ENCODE measurements at places on chromosomes 13 and 19.
A peak's percentile ranks its signal among the peaks of the same experiment; 100 is the strongest.

DNA sequence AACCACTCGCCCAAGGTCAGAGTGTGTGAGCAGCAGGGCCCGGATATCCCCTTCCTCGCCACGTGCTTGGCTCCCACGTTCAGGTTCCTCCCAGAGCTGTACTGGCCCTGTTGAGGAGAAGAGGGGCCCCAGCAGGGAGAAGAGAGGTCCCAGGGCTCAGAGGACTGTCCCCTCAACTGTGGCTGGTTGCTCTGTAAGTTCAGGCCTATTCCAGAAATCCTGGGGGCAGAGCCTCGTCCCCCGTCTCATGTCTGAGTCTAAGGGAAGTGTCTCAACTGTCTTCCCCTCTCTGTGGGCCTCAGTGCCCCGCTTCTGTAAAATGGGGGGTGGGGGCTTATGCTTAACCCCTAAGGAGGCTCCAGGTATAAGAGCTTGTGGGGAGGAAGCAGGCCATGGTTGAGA, 3.9 kb downstream of the PPP5C start:
- peak; percentile 11 for DNase-seq

DNA sequence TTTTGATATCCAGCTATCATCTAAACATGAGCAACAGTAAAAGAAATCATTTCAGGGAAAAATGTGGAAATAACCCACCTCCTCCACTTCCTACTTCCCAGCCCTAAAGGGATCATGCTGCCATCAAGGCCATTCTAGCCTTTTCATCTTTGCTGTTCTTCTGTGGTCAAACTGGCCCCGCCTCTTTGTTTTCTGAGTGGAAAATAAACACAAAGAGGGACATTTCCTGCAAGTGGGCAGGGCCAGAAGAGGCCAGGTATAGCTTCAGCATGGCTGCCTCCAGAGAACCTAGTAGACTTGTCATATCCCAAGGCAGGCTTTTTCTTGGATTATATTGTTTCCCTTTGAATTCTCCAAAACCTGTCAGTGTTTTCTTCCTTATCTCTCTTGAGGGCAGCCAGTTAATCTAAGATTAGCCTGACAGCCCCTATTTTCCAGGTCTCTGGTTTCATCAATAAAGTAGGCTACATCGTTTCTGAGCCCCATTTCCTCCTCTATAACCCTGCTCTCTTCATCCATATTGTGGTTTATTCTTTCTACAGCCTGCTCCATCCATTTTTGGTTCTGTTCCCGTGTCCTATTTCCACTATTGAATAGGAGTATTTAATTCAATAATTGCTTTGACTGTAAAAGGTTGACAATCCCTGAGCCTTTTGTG, 117.6 kb downstream of the GPC6 start:
- DNase-seq, result no peak

GRCh38 chr19:803686-804418, 6.6 kb downstream of the PTBP1 start:
- DNase-seq, result no peak

GRCh38 chr13:80022146-80022545, 318.8 kb downstream of the SPRY2 start:
- DNase-seq, result no peak

GRCh38 chr13:98582947-98583346, 6.0 kb upstream of the STK24 start:
- DNase-seq, result no peak

GRCh38 chr13:35198613-35199200, 256.6 kb downstream of the NBEA start:
- DNase-seq, result no peak

DNA sequence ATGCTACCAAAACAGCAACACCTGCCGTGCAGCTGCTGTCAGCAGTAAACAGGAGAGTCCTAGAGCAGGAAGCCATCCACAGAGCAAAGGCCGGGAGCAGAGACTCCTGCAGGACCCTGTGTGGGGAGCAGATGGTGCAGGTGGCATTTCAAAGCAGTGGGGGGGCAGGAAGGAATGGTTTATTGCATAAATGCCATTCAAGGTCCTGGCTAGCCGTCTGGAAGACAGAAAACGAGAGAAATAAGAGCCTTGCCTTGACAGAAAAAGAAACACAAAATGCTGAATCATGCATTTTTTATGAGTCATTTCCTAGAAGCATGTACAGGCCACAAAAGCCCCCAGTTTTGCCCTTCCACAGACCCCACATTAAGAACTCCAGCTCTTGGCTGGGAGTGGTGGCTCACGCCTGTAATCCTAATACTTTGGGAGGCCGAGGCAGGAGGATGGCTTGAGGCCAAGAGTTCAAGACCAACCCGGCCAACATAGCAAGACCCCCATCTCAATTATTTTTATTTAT, 5.4 kb downstream of the RSPH6A start:
- DNase-seq, result no peak

DNA sequence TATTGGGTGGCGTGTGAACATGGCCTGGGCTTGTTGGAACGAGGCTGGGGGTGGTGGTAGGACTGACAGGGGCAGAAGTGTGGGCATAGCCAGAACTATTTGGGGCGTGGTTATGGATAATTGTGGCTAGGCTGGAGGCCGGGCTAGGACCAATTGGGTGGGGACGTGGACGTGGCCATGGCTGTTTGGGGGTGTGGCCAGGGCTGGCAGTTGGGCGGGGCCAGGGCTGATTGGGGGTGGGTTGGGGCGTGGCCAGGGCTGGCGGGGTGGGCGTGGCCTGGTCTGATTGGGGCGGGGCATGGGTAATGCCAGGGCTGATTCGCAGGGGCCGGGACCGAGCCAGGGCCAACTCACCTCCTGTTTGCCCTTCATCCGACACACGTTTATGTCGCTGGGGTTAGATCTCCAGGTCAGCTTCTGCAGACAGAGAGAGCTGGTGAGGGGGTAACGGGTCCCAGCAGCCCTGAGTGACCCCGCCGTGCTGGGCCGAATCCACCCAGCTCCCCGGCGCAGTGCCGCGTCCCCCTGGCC, 2.8 kb downstream of the SEMA6B start:
- peak; percentile 13 for DNase-seq
